Activated CD4-positive, alpha-beta T cell treated with anti-CD3 and anti-CD28 coated beads for 36 hours (primary cell): ENCODE measurements at places on chromosomes 4 and X. TPM values are rescaled to one million over a fixed set of nuclear protein-coding genes. Genes with fewer than 3 reads are reported as not detected.

DNA sequence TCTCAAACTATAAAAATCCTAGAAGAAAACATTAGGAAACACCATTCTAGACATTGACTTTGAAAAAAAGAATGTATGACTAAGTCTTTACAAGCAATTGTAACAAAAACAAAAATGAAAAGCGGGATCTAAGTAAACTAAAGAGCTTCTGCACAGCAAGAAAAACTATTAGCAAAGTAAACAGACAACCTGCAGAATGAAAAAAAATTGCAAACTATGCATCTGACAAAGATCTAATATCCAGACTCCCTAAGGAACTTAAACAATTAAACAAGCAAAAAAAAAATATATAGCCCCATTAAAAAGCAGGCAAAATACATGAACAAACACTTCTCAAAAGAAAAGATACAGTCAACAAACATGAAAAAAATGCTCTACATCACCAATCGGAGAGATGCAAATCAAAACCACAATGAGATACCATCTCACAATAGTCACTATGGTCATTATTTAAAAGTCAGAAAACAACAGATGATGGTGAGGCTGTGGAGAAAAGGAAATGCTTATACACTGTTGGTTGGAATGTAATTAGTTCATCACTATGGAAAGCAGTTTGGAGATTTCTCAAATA, 168.1 kb downstream of the EPHA5 start:
- no peaks in the 10 kb centered on the region for H3K4me1 ChIP-seq
- no peak overlapping the region for H3K27ac ChIP-seq
- no peaks in the 10 kb centered on the region for H3K36me3 ChIP-seq
- H3K4me3 ChIP-seq: no peak overlapping the region
- no peak for DNase-seq
- no peaks in the 10 kb centered on the region for H3K27me3 ChIP-seq

DNA sequence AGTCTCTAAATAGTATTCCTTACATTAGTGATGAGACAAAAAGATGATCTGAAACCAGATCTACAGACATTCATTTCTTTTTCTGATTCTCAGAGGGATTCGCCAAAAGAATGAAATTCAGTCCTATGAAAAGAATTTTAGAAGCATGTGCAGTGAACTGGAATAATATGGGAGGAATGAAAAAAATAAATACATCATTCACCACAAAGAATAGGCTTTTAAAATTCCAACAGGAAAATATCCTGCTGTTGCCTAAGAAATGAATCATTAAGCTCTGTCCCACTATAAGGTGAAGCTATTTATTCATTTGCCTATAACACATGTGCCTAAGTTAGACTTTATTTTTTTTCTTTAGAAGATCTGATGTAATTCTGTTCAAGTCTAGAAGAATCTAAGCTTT, 165.9 kb downstream of the IL15 start:
- H3K4me1 ChIP-seq: peaks cover 2% of the 10 kb centered on the region
- H3K27ac ChIP-seq: no peak overlapping the region
- H3K36me3 ChIP-seq: no peaks in the 10 kb centered on the region
- H3K4me3 ChIP-seq: no peak overlapping the region
- H3K27me3 ChIP-seq: peaks cover 4% of the 10 kb centered on the region

The IBSP gene
- not detected for total RNA-seq

DNA sequence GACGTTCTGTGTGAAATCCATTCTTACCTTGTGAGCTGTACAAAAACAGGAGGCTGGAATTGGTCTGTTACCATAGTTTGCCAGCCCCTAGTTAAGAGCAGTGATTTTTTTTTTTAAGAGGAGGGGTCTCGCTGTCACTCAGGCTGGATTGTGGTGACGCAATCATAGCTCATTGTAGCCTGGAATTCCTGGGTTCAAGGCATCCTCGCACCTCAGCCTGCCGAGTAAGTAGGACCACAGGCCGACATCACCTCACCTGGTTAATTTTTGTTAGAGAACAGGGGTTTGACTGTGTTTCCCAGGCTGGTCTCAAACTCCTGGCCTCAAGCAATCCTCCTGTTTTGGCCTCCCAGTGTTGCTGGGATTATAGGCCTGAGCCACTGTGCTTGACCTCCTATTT, 7.5 kb downstream of the USP9X start:
- peaks cover 10% of the 10 kb centered on the region for H3K36me3 ChIP-seq
- H3K27me3 ChIP-seq: no peaks in the 10 kb centered on the region
- no peak for DNase-seq
- no peak overlapping the region for H3K4me3 ChIP-seq

DNA sequence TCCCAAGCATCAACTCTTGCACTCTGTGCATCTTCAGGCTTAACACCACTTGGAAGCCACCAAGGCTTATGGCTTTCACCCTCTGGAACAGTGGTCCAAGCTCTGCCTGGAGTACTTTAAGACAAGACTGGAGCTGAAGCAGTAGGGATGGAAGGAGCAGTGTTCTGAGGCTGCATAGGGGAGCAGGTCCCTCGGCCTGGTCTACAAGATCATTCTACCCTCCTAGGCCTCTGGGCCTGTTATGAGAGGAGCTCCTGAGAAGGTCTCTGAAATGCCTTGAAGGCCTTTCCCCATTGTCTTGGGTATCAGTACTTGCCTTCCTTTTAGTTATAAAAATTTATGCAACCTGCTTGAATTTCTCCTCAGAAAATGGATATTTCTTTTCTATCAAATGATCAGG, 286.7 kb downstream of the CPXCR1 start:
- H3K27ac ChIP-seq: no peak overlapping the region
- H3K27me3 ChIP-seq: no peaks in the 10 kb centered on the region
- no peak overlapping the region for H3K4me3 ChIP-seq
- H3K4me1 ChIP-seq: no peaks in the 10 kb centered on the region

GRCh38 chr4:84632092-84632491, 49.2 kb downstream of the CDS1 start:
- peaks cover 2% of the 10 kb centered on the region for H3K36me3 ChIP-seq
- no peak overlapping the region for H3K4me3 ChIP-seq
- no peaks in the 10 kb centered on the region for H3K4me1 ChIP-seq
- H3K27ac ChIP-seq: no peak overlapping the region

DNA sequence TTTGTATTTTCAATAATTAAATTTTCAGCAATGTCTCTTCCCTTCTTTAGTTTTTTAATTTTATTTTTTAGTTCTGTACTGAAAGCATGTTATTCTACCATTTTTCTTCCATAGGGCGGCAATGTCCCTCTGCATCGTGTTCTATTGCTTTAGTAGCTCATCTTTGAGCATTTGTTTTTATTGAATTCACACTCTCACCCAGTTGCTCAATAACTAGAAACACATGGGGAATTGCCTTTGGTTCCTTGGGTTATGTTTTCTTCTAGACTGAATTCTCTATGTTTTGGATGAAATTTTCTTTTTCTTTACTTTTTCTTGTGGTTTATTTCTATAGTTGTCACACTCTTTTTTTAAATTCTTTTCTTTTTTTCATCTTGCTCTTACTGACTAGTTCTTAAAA, 233.8 kb upstream of the LDB2 start:
- DNase-seq: no peak
- no peak overlapping the region for H3K27ac ChIP-seq
- no peaks in the 10 kb centered on the region for H3K4me1 ChIP-seq
- H3K36me3 ChIP-seq: no peaks in the 10 kb centered on the region

DNA sequence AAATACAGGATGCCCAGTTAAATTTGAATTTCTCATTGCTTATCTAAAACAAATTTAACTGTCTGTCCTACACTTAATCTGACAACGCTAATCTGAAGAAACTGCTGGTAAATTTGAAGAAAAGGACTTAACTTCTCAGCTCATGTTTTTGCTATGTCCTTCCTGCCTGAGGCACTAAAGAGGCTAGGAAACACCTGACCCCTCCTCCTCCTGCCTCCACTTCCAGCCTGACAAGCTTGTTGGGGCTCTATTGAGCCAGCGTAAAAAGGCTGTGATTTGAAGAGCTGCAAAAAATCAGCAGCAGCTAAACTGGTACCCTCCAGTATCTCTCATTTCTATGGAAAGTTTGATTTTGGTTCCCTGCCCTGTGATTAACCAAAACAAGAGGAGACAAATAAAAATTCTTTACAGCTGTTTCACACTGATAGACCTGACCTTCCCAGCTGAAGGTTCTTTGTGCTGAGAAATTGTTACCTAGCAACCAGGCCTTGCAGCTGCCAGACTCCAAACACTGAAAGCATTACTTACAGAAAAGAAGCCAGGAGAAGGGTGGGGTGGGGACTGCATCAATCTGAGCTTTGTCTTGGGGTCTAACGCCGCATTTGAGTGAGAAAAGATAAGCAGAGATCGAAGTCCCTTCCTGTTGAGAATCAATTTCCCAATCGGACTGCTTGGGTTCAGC, 35.0 kb downstream of the DCX start:
- no peak overlapping the region for H3K27ac ChIP-seq
- H3K4me3 ChIP-seq: no peak overlapping the region

DNA sequence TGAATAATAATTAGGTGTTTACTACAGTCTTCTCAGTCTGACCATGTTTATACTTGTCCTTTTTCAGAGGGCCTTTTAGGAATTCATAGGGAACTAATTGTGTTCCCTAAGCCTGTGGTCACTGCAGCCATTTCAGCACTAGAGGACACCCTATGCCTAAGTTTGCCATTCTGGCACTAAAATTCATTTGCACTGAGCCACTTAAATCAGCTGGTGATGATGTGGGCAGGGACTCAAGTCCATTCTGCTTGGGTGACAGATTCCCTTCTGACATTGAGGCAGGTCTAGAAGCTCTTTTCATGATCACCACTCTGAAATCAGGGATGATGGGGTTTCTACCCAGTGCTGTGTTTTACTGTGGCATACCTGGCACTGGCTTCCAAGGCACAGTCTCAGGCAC, 1178.9 kb upstream of the DIAPH2 start:
- no peaks in the 10 kb centered on the region for H3K27me3 ChIP-seq
- H3K27ac ChIP-seq: no peak overlapping the region
- no peak for DNase-seq
- H3K4me1 ChIP-seq: no peaks in the 10 kb centered on the region
- no peak overlapping the region for H3K4me3 ChIP-seq

GRCh38 chr4:118732591-118733330, 47.6 kb downstream of the METTL14 start:
- peaks cover 16% of the 10 kb centered on the region for H3K4me1 ChIP-seq
- no peak for DNase-seq
- no peak overlapping the region for H3K27ac ChIP-seq
- H3K36me3 ChIP-seq: peaks cover 29% of the 10 kb centered on the region
- no peaks in the 10 kb centered on the region for H3K27me3 ChIP-seq

The CCDC110 gene
- 0.34 TPM for total RNA-seq

The MAGEA6 gene
- not detected for total RNA-seq

GRCh38 chr4:101005659-101006058, 341.7 kb downstream of the PPP3CA start:
- no peak overlapping the region for H3K4me3 ChIP-seq
- no peaks in the 10 kb centered on the region for H3K36me3 ChIP-seq
- no peaks in the 10 kb centered on the region for H3K27me3 ChIP-seq
- DNase-seq: no peak
- H3K4me1 ChIP-seq: peaks cover 2% of the 10 kb centered on the region

- no peaks in the 10 kb centered on the region for H3K4me1 ChIP-seq
- no peak overlapping the region for H3K4me3 ChIP-seq
- no peaks in the 10 kb centered on the region for H3K27me3 ChIP-seq
Observed at GRCh38 chr4:166073783-166074182, 200.7 kb downstream of the TLL1 start.

The CLDN22 gene
- not detected for total RNA-seq

The RENBP gene
- 6.0 TPM for total RNA-seq

- peak overlapping the region; percentile 81 for H3K27ac ChIP-seq
- peak; percentile 15 for DNase-seq
- peak overlapping the region; percentile 69 for H3K4me3 ChIP-seq
- no peaks in the 10 kb centered on the region for H3K36me3 ChIP-seq
Observed at GRCh38 chrX:19372547-19373331, 29.0 kb downstream of the PDHA1 start.

GRCh38 chr4:41660352-41660751, 88.2 kb downstream of the PHOX2B start:
- peaks cover 6% of the 10 kb centered on the region for H3K4me1 ChIP-seq
- no peak overlapping the region for H3K27ac ChIP-seq
- DNase-seq: no peak
- peaks cover 9% of the 10 kb centered on the region for H3K27me3 ChIP-seq

GRCh38 chr4:98656886-98657285, 1.5 kb downstream of the TSPAN5 start:
- no peaks in the 10 kb centered on the region for H3K27me3 ChIP-seq
- H3K4me3 ChIP-seq: peak overlapping the region; percentile 89
- no peak for DNase-seq
- H3K4me1 ChIP-seq: peaks cover 73% of the 10 kb centered on the region
- H3K36me3 ChIP-seq: peaks cover 8% of the 10 kb centered on the region
- peak overlapping the region; percentile 94 for H3K27ac ChIP-seq
